ENCODE measurements at places on chromosomes 12 and 14.

- DNase-seq = no peak
Observed at GRCh38 chr12:68805592-68806120, 2.3 kb upstream of the MDM2 start.

DNA sequence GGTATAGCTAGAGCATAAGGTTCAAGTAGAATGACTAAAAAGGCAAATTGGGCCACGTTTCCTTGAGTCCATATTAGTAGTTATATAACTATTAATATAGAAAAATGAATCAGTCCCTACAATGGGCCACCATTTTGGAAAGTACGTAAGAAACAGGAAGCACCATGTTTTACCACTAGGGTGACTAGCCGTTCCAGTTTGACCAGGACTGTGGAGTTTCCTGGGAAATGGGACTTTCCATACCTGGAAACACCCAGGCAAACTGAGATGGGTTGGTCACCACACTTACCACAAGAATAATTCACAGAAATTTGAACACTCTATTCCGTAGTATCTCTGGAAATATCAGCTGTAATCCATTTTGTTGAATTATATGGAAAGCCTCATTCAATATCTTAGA is 2.1 kb upstream of the MAGOHB start:
- no peak for DNase-seq

- DNase-seq = no peak
Observed at GRCh38 chr14:74946659-74947281, 8.6 kb downstream of the PGF start.

DNA sequence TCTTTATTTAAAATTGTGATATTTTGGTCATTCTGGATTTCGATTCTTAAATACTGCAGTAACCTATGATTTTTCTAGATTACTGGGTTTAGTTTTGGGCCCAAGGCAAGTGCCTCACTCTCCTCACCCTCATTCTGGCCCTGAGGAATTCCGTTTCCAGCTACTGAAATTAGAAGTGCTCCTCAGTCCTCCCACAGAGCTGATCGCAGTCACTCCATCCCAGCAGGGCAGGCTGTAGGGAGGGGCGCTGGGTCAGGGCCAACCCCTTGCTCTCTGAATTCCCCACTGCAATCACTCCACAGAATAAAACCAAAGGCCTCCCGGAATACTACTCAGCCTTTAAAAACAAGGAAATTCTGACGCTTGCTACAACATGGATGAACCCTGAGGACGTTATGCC is 66.5 kb upstream of the DIO3 start:
- no peak for DNase-seq

- DNase-seq = no peak
Observed at GRCh38 chr12:22722081-22722480, 97.1 kb downstream of the ETNK1 start.

- DNase-seq = no peak
Observed at GRCh38 chr12:98475565-98475908, 39.9 kb upstream of the TMPO start.

Data from activated CD8-positive, alpha-beta T cell treated with anti-CD3 and anti-CD28 coated beads, Interleukin-2, amount 10 ng/mL, durations not matched to agents 7 days and 5 days (primary cell).